ENCODE measurements at places on chromosomes 4 and X.

DNA sequence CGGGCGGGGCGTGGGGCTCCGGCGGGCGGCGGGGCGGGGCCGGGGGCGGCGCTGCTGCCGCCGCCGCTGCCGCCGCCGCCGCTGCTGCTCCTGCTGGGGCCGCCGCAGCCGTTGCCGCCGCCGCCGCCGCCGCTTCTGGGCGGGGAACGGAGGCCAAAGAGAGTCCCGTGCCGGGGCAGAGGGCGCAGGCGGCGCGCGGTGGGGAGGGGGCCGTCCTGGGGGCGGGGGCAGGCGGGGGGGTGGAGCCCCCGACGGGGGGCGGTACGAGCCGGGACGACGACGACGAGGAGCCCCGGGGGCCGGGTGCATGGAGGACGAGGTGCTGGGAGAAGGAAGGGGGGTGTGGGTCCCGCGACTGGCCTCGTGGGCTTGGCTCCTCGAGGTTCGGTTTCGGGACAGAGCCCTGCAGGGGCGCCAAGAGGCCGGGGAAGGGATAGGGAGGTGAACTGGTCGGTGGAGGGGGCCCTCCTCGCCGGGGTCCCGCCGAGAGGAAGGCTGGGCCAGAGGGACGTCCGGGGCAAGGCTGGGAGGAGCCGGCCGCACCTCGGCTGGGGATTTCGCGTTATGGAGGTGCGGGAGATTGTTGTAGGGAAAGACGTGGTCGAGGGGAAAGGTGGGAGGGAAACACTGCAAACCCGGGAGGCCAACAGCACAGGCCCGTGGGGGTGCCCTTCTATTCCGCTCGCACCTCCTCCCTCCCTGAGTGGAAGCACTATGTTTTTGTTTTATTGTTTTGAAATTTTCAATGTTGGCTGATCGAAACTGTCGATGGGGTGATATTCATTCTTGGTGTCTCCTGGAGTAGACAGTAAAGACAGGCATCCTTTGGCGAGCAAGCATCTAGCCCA is 1.9 kb downstream of the BCORL1 start:
- peak; percentile 56 for DNase-seq

DNA sequence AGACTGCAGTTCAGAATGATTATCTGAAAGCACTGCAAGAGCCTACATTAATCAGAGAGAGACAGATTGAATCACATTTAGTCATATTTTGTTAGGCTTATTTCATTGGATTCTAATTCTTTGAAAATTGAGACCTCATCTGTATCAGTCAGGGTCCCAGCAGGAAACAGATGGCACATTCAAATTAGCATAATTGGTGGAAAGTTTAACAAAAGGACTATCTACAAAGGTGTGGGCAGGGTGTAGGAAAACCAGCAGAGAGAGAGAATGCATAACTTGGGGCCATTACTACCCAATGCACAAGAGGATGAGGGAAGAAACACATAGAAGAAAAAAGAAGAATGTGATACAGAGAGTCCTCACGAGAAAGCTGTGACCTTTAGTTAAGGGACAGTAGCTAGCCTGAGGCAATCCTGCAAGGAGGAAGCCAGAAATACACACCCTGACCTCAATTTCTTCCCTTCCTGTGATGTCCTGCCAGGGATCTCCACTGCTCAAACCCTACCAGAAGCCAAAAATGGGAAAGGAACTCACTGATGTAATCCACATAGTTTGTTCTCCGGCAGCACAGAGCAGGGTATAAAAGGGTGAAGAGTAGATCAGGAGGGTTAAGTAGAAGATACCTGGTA is 17.7 kb upstream of the XKRX start:
- no peak for DNase-seq

GRCh38 chr4:143961075-143961474 is 55.7 kb upstream of the GYPE start:
- DNase-seq = no peak

DNA sequence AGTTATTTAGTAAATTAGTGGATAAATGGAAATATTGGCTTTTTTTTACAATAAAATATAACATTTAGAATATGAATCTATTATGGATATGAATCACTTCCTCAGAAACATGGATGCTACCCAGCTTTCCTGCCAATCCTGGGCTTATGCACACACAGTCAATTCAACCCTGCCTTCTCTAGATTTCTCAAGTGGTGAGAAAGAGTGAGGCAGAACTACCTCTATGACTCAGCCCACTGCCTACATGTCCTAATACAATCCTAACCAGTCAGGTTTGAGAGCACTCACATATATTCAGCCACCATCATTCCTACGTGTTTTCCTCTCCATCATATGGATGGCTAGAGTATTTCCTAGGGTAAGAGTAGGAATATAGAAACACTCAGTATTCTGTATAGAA is 91.1 kb upstream of the ANKRD50 start:
- no peak for DNase-seq
